Dermis blood vessel endothelial cell (primary cell): ENCODE measurements at places on chromosomes 2 and 18. TPM values are rescaled to one million over a fixed set of nuclear protein-coding genes. Genes with fewer than 3 reads are reported as not detected.

DNA sequence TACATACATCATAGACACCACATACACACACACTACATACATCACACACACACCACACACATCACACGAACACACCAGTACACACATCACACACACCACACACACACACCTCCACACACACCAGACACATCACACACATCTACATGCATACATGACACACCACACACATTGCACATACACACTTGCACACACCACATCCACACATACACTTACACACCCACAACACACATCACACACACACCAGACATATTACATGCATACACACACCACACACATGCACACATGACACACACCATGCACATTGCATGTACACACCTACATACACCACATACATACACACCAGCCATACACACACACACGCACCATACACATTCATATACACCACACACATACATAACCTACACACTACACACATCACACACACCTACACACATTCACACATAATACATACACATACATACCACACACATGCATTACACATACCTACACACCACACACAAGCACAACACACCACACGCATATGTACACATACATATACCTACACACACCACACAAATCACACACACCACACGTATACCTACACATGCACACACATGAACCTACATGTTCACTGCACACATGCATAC lies 156.5 kb downstream of the NDUFA10 start:
- DNase-seq = no peak

- DNase-seq = no peak
These were observed 145.8 kb upstream of the ID2 start for GRCh38 chr2:8535821-8536685.

DNA sequence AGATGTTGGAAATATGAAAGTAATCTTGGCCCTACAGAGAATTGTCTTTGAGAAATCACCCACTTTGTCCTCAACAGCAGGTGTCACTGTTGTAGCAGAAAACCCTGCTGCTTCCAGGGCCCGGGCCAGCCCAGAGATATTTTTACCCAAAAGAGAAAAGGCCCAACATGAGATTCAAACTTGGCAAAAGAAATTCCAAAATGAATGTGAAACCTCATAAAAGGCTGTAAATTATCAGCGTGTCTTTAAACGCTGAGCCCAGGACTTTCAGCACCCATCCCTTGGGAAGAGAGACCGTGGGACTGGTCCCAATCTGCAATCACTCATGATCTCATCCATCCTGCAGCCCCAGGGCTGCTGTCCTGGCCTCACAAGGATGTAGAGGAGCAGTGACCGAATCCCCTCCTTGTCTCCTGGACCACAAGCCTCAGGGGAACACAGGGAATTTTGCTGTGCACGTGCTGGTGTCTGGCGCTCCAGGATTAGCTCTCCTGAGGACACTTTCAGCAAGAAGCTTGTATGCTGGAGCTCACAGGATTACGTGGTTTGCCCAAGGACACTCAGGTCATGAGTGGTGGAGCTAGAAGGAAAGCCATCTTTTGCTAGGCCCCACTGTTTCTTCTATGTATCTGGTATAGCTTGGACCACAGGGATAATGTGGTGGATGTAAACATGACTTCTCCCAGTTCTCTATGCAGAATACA lies 202.1 kb downstream of the RNF144A start:
- DNase-seq = peak; percentile 20

- DNase-seq = no peak
These were observed 4.8 kb upstream of the KDM3A start for GRCh38 chr2:86436328-86436727.

IL37 gene
- not detected in 2 replicates for total RNA-seq

CHRNA1 gene
- 0.51 TPM in 2 replicates for total RNA-seq
